ENCODE measurements at places on chromosomes 2 and 18.

DNA sequence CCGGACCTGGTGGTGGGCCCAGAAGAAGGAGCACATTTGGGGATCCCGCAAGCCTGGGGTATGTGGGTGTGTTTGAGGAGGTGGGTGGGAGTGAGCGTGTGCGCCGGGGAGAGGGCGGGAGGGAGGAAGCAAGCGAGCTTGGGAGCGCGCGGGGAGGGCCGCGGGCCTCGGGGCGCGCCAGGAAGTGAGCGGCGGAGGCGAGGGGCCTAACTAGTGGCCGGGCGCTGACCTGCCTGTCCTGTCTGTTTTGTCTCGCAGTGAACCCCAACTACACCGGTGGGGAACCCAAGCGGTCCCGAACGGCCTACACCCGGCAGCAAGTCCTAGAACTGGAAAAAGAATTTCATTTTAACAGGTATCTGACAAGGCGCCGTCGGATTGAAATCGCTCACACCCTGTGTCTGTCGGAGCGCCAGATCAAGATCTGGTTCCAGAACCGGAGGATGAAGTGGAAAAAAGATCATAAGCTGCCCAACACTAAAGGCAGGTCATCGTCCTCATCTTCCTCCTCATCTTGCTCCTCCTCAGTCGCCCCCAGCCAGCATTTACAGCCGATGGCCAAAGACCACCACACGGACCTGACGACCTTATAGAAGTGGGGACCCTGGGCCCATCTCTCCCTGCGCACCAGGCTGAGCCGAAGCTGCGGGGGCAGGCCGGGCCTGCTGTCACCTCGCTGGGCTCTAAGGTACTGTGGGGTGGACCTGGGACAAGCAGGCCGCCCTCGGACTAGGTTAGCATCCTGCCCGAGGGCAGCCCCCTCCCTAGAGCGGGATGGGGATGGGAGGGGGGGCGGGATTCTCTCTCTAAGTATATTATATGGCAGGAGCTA lies 1.2 kb downstream of the HOXD4 start:
- DNase-seq: no peak

GRCh38 chr18:12470382-12471075 lies 62.8 kb downstream of the PRELID3A start:
- peak; percentile 58 for DNase-seq

DNA sequence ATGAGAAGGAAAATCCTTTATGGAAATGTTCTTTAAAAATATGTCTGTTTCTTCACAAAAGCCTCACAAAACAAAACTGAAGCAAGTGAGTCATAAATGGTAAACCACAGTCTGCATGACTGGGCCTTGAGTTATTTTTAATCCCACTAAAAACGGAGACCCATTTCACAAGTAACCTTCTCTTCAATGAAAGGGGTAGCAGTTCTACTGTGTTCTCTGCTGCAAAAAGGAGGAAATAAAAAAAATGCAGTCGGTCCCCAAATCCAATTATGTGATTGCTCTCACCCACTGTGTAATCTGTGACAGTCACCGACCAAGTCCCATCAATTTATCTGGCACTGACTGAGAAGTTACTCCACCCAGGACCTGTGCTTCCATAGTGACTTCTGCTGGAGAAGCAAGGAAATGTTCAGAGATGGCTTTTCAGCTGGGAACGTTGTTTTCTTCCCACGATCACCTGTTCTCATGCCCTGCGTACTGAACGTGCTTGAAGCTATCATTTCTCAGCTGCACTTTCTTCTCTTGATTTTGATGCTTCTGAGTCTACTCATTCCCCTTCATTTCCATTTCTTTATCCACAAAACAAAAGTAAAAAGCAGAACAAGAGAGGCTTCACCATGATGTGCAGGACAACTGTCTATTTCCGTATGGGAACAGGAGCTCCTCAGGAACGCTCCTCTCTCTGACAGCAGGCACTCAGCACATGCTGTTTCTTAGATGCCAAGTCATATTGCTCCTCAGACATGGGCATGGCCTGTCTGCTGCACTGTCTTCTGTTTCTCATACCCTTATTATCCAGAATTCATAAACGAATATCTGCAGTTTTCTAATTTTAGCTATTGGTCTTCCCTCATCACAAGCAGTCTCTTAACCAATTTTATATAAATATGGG lies 80.0 kb upstream of the TMEM200C start:
- no peak for DNase-seq

GRCh38 chr2:55408918-55409868 lies 10.5 kb downstream of the CCDC88A start:
- no peak for DNase-seq

DNA sequence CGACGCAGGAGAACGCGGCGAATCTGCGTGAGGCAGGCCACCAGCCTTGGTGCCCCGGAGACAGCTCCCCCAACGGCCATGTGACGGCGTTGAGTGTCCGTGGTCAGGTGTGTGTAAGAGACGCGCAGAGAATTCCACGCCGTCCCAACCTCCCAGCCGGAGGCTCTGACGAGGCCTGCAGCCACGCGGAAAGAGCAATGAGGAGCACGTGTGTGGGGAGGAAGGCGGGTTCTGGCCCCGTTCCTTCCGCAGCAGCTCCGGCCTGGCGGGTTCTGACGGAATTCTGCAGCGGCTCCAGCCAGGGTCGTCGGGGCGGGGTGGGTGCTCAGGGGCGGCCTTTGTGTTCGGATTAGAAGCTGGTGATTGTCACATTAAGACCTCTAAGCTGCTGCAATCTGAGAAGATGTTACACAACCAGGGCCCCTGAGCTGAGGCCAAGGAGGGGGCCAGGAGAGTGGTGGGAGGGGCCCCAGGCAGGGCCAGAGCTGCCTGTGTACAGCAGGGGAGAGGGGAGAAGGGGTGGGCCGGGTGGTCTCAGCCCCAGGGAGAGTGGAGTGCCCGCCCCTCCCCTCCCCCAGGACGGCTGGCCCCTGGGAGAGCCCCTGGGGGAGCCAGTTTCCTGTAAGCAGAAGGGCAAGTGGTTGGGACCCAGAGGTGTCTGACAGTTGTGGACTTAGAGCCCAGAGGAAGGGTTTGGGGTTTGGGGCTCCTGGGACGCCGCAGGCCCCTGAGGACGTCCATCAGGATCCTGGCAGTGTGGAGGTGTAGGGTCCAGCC lies 5.1 kb upstream of the GAL3ST2 start:
- peak; percentile 43 for DNase-seq

GRCh38 chr2:11697103-11697871 lies 27.3 kb upstream of the NTSR2 start:
- DNase-seq: no peak

DNA sequence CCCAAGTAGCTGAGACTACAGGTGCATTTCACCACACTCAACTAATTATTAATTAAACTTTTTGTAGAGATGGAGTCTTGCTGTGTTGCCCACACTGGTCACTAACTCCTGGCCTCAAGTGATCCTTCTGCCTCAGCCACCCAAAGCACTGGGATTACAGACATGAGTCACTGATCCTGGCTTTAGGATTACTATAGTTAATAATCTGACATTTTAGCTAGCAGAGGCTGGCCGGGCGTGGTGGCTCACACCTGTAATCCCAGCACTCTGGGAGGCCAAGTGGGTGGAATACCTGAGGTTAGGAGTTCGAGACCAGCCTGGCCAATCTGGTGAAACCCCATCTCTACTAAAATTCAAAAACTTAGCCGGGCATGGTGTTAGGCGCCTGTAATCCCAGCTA lies 39.5 kb downstream of the USP34 start:
- no peak for DNase-seq

DNA sequence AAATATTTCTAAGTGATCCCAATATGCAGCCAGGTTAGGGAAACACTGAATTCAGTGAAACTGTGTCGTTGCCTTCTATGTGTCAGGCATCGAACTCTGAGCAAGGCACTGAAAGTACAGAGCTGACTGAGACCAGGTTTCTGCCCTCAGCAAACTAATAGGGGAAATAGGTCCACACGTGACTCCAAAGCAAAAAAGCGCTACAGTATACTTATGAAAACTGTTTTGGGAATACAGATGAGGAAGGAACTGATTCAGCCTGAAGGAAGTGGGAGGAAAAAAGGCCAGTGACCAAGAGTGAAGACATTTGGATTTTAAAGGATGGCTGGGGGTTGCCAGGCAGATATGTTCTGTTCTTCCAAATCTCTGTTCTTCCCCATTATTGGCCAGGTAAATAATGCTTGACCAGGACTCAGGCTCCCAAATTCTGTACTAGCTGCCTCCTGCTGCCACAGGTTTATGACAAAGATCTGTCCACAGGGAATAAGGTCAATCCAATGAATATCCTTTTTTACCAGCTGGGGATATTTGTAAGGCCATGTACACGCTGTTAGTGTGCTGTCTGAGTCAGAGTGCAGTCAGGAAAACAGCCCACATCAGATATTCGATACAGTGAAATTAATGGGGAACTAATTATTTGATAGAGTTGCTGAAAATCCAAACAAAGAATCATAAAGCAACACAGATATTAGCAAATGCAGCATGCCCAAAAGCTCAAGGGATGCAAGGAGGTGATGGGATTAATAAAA lies 24.5 kb upstream of the INPP4A start:
- no peak for DNase-seq

DNA sequence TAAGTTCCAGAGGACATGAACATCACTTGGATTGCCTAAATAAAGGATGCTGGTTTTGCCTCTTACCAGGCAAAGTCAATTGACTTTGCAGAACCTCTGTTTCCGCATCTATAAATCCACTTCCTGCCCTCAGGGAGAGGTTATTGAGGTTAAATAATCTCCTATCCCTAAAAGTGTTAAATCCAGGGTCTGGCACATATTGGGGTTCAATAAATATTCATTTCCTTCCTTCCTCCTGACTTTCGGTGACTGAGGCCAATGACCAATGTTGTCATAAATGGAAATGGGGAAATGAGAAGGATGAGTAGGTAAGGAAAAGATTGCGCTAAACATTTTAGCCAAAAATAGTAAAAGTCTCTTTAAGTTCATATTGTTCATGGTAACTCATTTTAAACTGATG lies 16.0 kb downstream of the BCL2 start:
- no peak for DNase-seq

GRCh38 chr18:45059695-45060094 lies 379.0 kb downstream of the SETBP1 start:
- DNase-seq: no peak

DNA sequence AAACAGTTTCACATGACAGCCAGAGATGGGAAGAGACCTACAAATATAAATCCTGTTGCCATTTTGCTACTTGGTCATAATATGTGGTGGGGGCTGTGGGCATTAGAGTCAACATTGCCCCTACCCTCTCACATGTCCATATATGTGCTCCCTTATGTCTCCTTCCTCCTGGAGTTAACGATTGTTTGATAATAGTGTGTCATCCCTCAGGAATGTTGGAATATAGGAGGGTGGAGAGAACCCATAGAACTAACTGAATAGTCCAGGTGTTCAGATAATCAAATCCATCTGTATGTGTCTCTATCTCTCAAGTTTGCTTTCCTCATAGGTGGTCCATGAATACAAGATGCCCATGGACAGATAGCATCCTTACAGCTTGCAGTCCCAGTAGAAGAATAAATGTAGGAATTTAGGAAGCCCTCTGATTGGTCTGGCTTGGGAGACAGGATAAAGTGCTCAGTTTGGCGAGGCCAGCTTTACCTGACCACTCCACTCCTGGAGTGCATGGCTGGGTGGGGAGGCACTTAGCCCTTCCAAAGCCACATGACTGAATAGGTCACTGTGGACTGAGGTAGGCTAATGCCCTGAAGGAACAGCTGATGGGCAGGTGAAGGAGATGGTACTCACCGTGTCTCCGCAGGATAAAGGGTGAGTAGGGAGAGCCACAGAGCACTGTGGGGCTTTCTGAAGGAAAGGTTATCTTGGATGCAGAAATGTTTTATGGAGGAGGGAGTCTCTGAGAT lies 166.9 kb downstream of the CDCA7 start:
- DNase-seq: no peak

- DNase-seq: no peak
These were observed 52.5 kb downstream of the POMC start for GRCh38 chr2:25115902-25116301.

GRCh38 chr2:1644427-1644826 lies 99.9 kb downstream of the PXDN start:
- DNase-seq: no peak

GRCh38 chr18:36496022-36496421 lies 198.5 kb downstream of the FHOD3 start:
- DNase-seq: no peak

GRCh38 chr18:43589611-43590151 lies 312.4 kb upstream of the SYT4 start:
- no peak for DNase-seq

DNA sequence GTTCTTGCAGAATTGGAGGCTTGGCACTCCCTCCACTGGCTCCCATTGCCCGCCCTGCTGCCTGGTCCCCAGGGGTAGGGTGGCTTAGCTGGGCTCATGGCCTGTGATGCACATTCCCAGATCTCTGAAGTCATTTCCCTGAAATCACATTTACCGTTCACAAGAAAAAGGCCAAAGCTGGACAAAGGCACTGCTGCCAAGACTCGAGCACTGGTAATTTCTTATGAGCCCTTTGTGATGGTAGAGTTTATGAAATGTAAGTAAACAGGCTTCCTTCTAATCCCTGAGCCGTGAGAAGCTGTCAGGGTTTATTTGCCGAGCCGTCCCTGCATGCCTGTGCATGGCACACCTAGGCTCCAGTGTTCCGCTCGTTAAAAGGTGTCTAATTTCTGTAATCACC lies 247.2 kb upstream of the EPAS1 start:
- no peak for DNase-seq

DNA sequence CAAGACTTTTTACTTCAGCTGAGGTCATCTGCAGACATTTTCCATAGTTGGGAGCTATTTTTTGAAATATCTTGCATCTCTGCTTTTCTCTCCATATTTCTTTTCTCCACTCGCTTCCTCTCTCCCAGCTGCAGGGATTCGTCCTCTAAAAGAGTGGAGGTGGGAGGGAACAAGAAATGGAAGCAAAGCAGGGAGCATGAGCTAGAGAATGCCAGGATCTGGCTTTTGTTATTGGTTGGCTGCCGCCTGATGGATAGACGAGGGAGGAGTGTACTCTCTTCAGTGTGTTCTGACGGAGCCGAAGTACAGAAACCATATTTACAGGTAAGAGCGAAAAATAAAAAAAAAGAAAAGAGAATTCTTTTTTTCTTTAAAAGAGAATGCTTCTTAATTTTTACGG lies at the start of gene CSRNP3:
Gene CSRNP3, plus strand, starts transcription at position 282 of the 400 bp plus-strand sequence. CDS start 125,368 bp downstream, outside the sequence.
- peak; percentile 83 for DNase-seq

- DNase-seq: no peak
These were observed 1910.7 kb upstream of the LRRTM1 start for GRCh38 chr2:82215212-82215611.

DNA sequence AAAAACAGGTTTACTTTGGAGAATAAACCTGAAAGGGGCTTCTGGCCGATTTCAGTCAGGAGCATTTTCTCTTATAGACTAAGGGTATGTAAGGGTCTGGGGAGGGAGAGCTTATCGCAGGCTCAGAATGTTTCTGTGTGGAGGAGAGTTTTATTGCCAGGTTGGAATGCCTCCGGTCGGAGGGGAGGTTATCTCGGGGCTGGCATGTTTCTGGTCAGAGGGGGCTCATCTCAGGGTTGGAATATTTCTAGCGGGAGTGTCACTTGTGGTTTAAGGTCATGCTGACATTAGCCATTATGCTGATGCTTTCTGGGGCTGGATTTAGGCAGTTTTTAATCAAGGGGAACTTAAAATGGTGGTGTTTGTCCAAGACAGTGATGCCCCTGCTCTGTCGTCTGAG lies 333.6 kb downstream of the METTL4 start:
- no peak for DNase-seq

GRCh38 chr18:63022429-63023022 lies 297.0 kb downstream of the BCL2 start:
- DNase-seq: no peak

GRCh38 chr18:25251068-25251467 lies 100.9 kb downstream of the ZNF521 start:
- no peak for DNase-seq
